ENCODE measurements at places on chromosomes 11 and 22.

- no peak for DNase-seq
Observed at GRCh38 chr22:37752189-37753087, 55.3 kb upstream of the GCAT start.

- no peak for DNase-seq
Observed at GRCh38 chr22:36395055-36395849, 7.5 kb upstream of the MYH9 start.

- no peak for DNase-seq
Observed at GRCh38 chr11:63986156-63986931, at the start of gene OTUB1. TSS of gene OTUB1 (plus strand) at chr11:63986438. CDS start at chr11:63986457, 19 bp downstream.

DNA sequence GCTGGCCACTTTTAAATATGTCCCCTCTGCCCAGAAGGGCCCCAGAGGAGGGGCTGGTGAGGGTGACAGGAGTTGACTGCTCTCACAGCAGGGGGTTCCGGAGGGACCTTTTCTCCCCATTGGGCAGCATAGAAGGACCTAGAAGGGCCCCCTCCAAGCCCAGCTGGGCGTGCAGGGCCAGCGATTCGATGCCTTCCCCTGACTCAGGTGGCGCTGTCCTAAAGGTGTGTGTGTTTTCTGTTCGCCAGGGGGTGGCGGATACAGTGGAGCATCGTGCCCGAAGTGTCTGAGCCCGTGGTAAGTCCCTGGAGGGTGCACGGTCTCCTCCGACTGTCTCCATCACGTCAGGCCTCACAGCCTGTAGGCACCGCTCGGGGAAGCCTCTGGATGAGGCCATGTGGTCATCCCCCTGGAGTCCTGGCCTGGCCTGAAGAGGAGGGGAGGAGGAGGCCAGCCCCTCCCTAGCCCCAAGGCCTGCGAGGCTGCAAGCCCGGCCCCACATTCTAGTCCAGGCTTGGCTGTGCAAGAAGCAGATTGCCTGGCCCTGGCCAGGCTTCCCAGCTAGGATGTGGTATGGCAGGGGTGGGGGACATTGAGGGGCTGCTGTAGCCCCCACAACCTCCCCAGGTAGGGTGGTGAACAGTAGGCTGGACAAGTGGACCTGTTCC, 46.5 kb downstream of the GRAMD4 start:
- DNase-seq = no peak

DNA sequence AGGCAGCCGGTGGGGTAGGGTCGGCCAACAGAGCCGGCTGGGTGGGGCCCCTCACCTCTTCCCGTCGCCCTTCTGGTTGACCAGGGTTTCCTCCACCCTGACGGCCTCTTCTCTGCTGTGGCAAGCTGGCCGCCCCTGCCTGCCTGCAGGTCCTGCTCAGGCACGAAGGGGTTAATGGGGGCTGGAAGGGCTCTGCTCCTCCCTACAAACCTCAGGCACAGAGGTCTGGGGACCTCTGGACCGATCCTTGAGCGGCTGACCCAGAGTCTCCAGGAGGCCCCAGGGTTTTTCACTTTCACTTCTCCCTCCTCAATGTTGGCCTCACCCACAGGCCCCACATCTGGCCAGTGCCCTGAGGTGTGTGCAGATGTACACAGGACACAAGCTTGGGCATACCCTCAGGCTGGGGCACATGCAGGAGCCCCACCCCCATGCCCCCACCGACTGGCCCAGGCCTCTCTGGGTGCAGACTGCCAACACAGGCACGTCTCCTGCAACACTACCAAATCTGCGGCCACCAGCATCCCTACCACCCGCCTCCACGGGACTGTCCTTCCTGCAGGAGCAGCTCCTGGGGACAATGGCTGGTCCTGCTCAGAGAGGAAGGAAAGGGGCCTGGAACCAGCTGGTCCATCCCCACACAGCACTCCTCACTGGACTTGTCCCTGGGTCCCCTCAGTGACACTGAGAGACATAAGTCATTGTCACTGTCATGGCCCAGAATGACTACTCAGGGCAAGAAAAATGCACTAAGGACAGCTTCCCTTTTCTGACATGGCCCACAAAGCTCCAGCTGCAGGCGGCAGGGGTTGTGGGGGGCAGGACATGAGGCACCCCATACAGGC, 3.2 kb upstream of the TBX1 start:
- no peak for DNase-seq

DNA sequence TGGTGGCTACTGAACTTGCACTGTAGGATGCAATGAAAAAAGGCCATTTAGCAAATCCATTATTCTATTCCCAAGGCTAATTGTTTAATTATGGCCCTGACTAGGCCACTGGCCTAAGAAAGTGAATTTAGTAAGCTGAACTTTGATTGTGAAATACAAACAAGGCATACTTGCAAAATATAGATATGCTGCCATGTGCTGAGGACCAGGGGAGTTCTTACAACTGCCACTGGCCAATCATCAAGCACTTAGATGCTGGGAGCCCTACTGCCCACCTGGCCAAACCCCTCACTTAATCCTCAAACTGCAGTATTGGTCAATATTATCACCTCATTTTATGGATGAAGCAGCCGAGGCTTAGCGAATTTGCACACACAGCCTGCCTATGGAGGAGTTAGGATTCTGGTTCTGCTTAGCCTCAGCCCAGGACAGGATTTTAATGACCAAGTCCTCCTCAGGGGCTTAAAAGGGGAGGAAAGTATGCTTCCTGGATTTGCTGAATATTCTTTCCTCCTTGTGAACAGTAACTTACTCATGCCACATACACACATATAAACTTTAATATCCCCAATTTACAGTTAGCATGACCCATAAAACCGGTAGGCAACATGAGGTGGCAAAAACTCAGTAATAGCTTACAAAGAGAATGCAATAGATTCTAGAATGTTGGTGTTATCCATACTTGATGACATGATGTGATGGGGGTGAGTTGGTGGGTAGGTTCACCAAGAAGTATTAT, 39.3 kb downstream of the CD44 start:
- DNase-seq = no peak

GRCh38 chr22:45781459-45781858, 109.8 kb downstream of the ATXN10 start:
- no peak for DNase-seq

DNA sequence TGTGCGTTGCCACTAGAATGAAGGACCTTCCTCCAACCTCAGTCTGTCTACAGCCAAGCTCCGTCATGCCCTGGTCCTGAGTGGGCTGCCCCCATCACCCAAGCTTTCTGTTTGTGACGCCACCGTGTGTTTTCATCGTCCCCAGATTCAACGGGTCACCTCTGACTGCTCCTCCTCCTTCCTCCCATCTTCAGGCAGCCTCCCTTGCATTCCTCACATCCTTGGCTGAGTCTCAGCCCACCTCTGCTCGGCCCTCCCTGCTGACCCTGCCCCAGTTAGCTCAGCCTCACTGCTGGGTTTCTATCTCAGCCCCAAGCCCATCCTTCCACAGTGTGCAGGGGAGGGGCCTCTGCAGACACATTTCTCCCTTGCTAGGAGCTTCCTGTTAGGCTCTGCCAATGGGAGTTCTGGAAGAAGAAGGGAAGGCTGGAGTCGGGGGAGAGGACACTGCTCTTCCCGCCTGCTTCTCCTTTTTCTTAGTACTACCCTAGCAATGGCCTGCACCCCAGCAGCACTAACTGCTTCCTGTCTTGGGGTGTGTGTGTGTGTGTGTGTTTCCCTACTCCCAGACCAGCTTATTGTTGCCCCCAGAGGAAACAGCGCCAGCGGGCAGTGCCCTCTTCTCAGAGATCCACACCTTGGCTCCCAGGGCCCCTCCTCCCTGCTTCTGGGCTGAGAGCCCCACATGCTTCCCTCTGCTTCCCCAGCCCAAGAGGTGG, 5.2 kb downstream of the IFT27 start:
- DNase-seq = no peak

- DNase-seq = no peak
Observed at GRCh38 chr11:119943298-119943655, 194.6 kb downstream of the TRIM29 start.
